ENCODE measurements at places on chromosomes 6 and 20. TPM values are rescaled to one million over a fixed set of nuclear protein-coding genes. Genes with fewer than 3 reads are reported as not detected.

The ADAM33 gene
- total RNA-seq, result not detected

The NR2E1 gene
- total RNA-seq, result not detected

The KIF6 gene
- not detected for total RNA-seq

- H3K27me3 ChIP-seq, result peaks cover 11% of the 10 kb centered on the region
- H3K36me3 ChIP-seq, result no peaks in the 10 kb centered on the region
- H3K27ac ChIP-seq, result no peak overlapping the region
- peaks cover 14% of the 10 kb centered on the region for H3K4me1 ChIP-seq
These were observed 129.9 kb downstream of the MRPL14 start for GRCh38 chr6:43997345-43997677.

DNA sequence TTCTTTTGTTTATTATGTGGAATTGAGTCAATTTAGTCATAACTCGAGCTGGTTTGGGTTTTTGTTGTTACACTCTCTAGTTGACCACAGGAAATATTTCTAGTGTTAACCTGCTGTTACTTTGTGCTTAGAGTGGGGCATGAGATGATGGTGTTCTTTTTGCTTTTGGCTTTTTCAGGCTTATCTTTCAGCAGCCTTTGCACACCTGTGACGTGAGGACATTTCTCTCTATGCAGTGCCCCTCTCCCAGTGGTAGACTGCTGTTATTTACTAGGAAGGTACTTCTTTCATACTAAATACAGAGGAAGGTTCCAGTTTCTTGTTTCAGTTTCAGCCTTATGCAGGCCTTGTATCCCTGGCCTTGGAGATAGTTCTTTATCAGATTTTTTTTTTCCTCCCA lies 766.8 kb upstream of the MAN1A1 start:
- H3K36me3 ChIP-seq, result no peaks in the 10 kb centered on the region
- H3K27me3 ChIP-seq, result no peaks in the 10 kb centered on the region
- peaks cover 13% of the 10 kb centered on the region for H3K4me1 ChIP-seq
- no peak overlapping the region for H3K27ac ChIP-seq
- no peak for DNase-seq

The LY6G6D gene
- total RNA-seq, result not detected

DNA sequence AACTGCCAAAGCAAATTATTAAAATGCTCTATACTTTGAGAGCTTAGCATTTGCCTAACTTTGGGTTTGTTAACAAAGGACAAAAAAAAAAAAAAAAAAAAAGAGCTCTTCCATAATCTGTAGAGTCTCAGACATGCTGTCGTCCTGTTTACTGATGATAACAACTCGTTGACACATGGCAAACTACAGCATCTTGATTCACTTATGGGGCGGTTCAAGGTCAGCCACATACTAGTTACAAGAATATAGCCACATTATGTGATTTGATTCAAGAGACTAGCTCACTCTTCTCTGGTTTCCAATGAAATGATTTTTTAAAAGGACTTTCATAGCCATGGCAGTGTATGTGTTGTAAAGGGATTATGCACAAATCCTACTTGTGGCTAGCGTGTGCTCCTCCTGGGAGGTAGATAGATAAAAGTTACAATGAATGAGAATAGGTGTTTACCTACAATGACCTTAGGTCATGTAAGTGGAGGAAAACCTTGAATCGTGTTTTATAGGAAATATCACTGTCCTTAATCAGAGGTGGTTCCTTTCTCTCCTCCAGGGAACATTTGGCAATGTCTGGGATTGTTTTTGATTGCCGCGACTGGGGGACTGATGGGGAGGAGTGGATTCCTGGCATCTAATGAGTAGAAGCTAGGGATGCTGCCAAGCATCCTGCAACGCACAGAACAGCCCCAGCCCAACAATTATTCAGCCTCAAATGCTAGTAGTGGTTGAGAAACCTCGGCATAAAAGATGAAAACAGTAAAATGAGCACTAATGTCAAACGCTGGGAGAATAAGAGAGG lies 969.2 kb upstream of the SLC35B3 start:
- H3K4me1 ChIP-seq, result no peaks in the 10 kb centered on the region
- H3K27me3 ChIP-seq, result no peaks in the 10 kb centered on the region
- no peak overlapping the region for H3K4me3 ChIP-seq
- DNase-seq, result no peak

- no peak overlapping the region for H3K4me3 ChIP-seq
- H3K27ac ChIP-seq, result no peak overlapping the region
- H3K4me1 ChIP-seq, result no peaks in the 10 kb centered on the region
- H3K27me3 ChIP-seq, result peaks cover 14% of the 10 kb centered on the region
These were observed 55.5 kb downstream of the B3GAT2 start for GRCh38 chr6:70901324-70901723.

The CD164 gene
- total RNA-seq, result 165 TPM

Measured in activated B cell treated with CpG ODN at 0.5 μM for 24 hours (primary cell).